ENCODE measurements at places on chromosomes 12 and 14.

DNA sequence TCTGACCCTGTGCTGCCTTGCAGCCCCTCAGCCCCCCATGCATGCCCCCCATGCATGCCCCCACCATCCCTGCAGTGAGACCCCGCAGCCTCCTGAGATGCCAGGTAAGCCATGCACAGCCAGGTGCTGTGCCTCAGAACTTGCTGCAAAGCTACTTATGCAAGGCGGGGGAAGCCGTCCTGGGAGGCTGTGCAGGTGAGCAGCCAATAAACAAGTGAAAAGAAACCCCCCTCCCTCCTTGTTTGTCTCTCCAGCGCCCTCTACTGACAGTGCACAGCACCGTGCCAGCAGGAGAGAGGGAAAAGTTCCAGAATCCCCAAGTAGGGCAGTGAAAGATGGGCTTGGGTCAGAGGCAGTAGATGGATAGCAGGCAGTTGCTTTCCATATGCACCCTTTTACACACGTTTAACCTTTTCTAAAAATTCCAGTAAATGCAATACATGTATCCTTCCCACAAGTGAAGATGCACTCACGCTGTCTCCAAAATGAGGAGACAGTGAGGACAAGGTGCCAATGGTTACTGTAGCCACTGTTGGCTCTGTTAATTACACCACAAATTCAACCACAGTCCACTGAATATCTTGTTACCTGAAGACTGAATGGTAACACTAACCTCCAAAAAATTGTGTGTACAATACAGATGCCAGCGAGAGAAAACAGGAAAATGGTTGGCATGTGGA is 18.0 kb downstream of the TNFAIP2 start:
- peaks cover 1% of the 10 kb centered on the region for H3K36me3 ChIP-seq
- H3K27ac ChIP-seq: no peak overlapping the region
- H3K4me3 ChIP-seq: no peak overlapping the region
- no peak for DNase-seq

- peaks cover 9% of the 10 kb centered on the region for H3K4me1 ChIP-seq
- no peak for DNase-seq
- no peak overlapping the region for H3K4me3 ChIP-seq
- H3K27ac ChIP-seq: no peak overlapping the region
- H3K36me3 ChIP-seq: no peaks in the 10 kb centered on the region
These were observed 396.7 kb upstream of the OR4E1 start for GRCh38 chr14:22070119-22070982.

- H3K27me3 ChIP-seq: no peaks in the 10 kb centered on the region
- no peak overlapping the region for H3K4me3 ChIP-seq
- DNase-seq: no peak
- no peak overlapping the region for H3K27ac ChIP-seq
These were observed 83.4 kb downstream of the GTF2A1 start for GRCh38 chr14:81137316-81137715.

DNA sequence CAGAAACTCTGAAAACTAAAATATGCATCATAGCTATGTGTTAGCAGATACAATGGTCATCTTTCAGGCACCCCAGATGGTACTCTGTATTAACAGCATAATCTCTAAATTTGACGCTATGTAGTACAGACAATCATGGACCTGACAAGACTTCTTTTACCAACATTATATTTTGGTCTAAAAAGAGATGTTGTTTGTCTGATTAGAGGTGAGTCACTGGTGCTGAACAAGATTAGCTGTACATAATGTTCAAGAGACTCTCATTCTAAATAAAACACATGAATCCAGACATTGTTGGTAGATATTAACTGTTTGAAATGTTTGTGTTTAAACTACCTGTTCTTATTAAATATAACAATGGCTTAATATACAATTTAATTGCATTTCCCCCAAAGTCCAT is 146.4 kb upstream of the LMNTD1 start:
- H3K4me3 ChIP-seq: no peak overlapping the region
- H3K4me1 ChIP-seq: no peaks in the 10 kb centered on the region
- no peak for DNase-seq
- H3K27me3 ChIP-seq: no peaks in the 10 kb centered on the region
- H3K27ac ChIP-seq: no peak overlapping the region

DNA sequence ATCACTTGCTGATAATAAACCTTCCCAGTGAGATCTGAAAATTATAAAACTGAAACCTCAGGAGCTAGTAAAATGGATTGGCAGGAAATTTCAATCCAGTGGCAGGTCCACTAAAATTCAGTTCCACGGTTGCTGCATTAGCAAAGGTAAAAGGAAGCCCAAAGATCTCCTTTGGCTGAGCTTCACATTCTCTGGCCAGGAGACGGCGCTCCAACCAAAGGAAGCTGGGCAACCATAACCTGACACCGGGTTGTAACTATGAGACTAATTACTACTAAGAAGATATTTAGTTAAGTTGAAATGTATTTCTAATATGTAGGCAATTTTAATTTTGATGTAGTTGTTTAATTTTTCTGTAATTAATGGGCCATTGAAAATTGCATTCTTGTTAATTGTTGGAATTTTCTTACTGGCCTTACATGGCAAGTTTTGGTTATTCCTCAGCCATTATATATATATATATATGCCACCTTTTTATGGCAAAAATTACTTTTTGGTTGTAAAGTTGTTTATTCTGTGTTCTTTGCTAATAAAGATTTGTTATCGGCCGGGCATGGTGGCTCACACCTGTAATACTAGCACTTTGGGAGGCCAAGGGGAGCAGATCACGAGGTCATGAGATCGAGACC is 17.0 kb downstream of the OR8S1 start:
- DNase-seq: no peak
- H3K36me3 ChIP-seq: no peaks in the 10 kb centered on the region
- peaks cover 3% of the 10 kb centered on the region for H3K27me3 ChIP-seq
- no peaks in the 10 kb centered on the region for H3K4me1 ChIP-seq
- no peak overlapping the region for H3K4me3 ChIP-seq
